CD4-positive, alpha-beta T cell treated with Interleukin-4 for 1 hour (primary cell): ENCODE measurements at places on chromosomes 4 and X.

DNA sequence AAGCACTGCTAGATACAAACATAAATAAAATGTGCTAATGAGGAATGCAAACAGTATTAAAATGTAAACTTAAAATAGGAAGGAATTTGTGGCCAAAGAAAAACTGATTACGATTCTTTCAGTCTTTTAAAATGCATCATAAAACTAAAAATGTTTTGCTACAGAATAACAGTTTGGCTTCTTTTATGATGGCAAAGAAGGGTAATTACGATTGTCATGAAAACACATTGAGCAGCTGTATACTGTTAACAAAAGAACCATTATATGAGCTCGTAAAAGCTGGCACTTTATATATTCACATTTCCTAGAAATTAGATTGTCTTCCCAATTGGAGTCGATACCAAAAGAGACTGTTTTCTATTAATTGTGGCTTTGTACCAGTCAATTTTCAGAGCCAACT, 290.4 kb downstream of the NR3C2 start:
- no peak for DNase-seq

GRCh38 chr4:151783867-151784266, 23.1 kb upstream of the GATB start:
- DNase-seq: no peak

GRCh38 chr4:7480423-7480822, 45.7 kb upstream of the PSAPL1 start:
- DNase-seq: no peak

GRCh38 chrX:154017766-154018517, 1.8 kb downstream of the IRAK1 start:
- DNase-seq: no peak

GRCh38 chrX:72073633-72074032, 58.1 kb downstream of the RTL5 start:
- DNase-seq: no peak

- DNase-seq: no peak
These were observed 357.9 kb downstream of the UNC5C start for GRCh38 chr4:95190751-95191436.

DNA sequence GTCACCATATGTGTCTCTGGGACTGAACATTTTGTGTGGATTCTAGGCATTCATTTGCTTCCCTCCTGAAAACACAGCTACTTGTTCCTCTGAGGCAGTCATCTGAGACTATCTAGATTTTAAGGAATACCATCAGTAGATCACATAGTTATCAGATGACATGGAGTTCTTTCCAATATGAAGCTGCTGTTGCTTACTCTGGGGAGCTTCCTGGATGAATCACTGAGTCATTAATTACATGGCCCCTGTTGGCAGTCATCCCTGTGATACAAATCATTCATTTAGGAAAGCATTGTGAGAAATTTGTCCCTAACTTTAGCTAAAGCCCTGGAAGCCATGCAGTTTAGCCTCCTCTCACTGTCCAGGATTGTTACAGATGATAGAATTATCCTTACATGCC, 98.2 kb upstream of the ARSJ start:
- no peak for DNase-seq

DNA sequence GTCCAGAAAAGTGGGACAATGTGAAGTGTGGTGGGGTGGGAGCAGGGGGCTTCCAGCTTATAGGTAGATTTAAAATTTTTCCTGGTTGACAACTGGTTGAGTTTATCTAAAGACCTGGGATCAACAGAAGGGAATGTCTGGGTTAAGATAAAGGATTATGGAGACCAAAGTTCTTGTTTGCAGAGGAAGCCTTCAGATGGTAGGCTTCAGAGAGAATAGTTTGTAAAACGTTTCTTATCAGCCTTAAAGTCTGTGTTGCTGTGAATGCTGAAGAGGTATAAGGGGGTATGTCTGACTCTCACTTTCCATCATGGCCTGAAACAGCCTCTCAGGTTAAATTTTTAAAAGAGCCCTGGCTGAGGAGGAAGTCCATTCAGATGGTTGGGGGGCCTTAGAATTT, 20.5 kb downstream of the MGST2 start:
- no peak for DNase-seq

DNA sequence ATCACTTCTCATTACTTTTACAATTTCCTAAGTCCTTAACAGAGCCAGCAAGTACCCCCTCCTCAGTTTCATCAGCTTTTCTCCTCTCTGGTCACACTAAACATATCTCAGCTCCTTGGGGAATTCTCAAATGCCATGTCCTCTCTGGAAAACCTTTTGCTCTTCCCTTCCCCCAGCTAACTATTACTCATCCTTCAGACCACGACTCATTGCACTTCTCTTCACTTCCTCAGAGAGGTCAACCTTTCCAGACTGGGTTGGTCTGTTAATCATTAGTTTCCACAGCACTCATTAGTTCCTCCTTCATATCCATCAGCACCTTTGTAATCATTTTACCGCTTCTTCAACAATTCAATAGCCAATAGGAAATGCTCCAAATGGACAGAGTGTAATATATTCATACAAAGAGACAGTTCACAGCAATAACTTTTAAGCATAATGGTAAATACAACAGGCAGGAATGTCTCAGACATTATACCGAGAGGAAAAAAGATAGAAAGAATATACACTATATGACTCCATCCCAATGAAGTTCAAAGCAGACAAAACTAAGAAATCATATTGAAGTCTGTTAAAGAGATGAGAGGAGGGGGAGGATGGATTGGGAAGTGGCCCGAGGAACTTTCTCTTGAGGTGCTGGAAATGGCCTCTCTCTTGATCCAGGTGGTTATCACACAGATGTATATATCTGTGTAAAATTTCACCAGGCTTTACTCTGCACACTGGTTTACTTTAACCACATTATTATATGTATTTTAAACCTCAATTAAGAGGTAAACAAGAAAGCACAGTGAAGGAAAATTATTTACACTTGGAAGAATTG, 39.6 kb downstream of the DDX60L start:
- no peak for DNase-seq

- DNase-seq: no peak
These were observed 1489.4 kb downstream of the RAPGEF2 start for GRCh38 chr4:160592258-160592657.

DNA sequence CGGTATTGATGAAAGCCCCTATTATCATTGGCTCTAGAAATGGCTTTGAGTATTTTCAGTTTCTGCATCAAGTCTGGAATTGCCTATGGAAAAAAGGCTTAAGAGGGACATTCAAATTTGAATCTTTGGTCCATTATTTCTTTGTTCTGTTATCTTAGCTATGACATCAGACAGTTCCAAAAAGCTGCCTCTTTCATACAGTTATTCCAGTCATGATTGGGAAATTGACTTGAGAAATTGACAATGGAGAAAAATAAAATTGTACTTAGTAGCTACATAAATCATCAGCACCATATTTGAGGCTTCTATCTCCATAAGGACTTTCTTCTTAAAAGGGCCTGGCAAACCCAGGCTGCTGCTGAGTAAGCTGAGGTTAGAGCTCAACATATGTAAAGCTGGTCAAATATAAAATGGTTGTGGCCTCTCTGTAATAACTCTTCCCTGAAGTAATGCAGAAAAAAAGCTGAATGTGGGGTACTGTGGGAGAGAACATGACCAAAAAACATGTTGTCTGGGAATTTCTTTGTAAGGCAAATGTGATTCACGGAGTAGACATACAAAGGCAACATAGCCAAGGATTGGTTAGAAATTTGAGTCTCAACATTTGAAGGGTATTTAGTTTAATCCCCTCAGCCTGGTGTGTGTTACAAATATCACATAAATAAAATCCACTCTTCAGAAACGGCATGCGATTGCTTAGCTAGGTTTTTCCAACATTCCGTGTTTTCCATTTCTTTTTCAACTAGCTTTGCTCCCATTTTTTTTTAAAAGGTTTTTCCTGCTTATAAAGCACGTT, 100.9 kb downstream of the LNX1 start:
- DNase-seq: no peak

DNA sequence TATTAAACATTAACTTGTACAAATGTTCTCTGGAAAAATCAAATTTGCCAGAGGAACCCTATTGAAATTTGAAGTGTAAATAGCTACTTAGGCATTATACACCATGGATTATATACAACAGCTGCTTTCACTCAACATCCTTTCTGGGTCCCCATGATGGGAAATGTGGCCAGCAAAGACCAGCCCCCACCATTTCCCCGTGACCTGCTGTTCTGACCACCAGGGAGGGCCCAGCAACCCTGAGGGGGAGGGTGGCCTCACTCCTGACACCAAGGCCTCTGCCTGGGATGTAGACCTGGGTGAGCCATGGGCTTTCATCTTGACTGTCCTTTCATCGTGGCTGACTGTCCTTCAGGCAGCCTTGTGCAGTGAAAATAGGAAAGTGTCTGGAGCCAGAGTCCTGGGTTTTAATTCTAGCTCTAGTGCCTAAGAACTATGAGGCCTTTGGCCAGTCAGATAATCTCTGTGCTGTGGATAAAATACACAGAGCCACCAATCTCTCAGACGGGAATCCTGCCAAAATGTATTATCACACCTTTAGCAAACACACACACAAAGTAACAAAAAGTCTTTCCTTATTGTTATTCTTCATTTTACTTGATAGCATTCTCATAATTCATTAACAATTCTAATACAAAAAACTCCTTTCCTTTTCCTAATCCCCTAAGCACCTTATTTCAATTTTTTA, 45.1 kb downstream of the NR3C2 start:
- no peak for DNase-seq

DNA sequence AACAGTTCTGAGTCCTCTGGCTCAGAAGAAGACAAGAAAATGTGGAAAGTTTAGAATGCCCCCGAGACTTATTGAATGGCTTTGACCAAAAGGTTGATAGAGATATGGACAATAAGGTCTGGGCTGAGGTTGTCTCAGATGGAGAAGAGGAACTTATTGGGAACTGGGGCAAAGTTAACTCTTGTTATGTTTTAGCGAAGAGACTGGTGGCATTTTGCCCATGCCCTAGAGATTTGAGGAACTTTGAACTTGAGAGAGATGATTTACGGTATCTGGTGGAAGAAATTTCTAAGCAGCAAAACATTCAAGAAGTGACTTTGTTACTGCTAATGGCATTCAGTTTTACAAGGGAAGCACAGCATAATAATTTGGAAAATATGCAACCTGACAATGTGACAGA, 1549.3 kb upstream of the ADGRL3 start:
- no peak for DNase-seq

DNA sequence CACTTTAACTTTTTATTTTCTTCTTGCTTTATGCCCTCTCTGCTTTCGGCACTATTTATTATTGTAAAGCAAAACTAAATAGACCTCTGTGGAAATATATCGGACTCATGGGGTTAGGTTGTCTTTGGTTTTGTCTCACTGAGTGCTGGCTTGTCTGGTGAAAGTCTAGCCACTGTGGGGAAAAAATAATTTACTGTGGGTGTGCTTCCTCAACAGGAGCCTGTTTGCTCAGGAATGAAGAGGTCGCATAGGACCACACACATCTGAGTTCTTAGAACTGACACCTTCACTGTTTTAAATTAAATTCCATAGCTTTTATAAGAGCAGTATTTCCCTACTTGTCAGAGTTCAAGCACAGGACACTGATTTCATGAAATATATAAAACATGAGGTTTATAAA, 103.0 kb upstream of the BMPR1B start:
- no peak for DNase-seq

- DNase-seq: no peak
These were observed 1699.8 kb upstream of the IGFBP7 start for GRCh38 chr4:58809948-58810347.

DNA sequence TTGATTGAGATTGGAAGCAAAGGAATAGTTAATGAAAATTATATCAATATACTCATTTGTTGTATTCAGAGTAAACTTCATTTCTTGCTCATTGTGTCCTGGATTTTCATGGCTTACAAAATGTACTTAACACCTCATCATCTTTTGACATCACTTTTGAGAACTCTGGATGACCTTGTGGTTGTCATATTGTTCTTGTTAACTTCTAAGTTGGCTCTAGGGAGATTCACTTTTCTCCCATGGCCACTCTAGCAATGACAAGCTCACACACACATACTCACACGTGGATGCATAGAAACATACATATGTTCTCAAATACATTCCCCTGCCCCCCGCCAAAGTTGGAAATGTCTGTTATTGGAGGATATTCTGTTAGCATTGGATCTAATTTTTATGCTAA, 15.3 kb downstream of the PHEX start:
- DNase-seq: no peak

GRCh38 chr4:7788694-7789425, 150.8 kb downstream of the AFAP1 start:
- DNase-seq: no peak

DNA sequence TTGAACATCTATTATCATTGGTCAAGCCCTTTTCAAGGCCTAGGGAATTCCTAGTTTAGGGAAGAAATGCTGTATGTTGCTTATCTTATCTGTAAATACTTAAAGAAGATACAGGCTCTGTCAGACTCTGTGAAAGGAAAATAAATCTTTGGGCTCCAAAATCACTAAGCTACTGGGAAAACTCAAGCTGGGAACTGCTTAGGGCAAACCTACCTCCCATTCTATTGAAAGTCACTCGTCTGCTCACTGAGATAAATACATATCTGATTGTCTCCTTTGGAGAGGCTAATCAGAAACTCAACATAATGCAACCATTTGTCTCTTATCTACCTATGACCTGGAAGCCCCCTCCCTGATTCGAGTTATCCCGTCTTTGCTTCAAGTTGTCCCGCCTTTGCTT, 108.6 kb upstream of the NDST4 start:
- no peak for DNase-seq

DNA sequence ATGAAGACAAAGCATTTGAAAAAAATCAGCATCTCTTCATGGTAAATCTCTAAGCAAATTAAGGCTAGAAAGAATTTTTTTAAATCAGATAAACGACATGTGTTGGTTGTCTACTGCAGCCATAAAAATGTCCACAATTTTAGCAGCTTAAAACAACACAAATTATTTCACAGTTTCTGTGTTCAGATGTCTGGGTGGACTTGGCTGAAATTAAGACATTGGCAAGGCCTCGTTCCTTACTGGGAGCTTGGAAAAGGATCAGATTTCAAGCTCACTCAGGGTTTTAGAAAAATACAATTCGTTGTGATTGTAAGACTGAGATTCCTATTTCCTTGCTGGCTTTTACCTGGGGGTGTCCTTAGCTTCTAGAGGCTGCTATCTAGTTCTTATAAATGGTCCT, 1470.6 kb downstream of the PCDH19 start:
- no peak for DNase-seq

DNA sequence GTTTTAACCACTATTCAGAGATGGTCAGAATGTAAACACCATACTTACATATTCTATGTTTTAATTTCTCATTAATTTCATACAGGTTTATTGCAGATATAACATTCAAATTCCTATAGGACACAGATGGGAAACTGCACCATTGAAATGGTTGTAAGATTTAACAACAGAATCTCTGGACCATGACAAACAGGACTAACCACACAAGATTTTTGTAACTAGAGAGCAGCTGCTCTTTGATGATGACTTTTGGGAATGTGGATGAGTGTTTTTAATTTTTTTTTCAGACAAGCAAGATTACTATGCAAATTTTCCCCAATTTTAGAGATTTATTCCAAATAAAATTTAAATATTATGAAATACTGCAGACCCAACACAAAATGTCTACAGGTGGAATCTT, 610.2 kb downstream of the PCDH18 start:
- no peak for DNase-seq
